ENCODE measurements at places on chromosomes 7 and 10. TPM values are rescaled to one million over a fixed set of nuclear protein-coding genes. Genes with fewer than 3 reads are reported as not detected.

GRCh38 chr7:149071641-149072437, 18.7 kb downstream of the ZNF786 start:
- DNase-seq, result no peak

GRCh38 chr10:78604286-78604685, 464.5 kb upstream of the ZMIZ1 start:
- no peak for DNase-seq

- no peak for DNase-seq
These were observed 37.6 kb downstream of the AKR1C4 start for GRCh38 chr10:5234106-5234860.

STAM gene
- 26.1 TPM for total RNA-seq

GJD4 gene
- not detected for total RNA-seq

DNA sequence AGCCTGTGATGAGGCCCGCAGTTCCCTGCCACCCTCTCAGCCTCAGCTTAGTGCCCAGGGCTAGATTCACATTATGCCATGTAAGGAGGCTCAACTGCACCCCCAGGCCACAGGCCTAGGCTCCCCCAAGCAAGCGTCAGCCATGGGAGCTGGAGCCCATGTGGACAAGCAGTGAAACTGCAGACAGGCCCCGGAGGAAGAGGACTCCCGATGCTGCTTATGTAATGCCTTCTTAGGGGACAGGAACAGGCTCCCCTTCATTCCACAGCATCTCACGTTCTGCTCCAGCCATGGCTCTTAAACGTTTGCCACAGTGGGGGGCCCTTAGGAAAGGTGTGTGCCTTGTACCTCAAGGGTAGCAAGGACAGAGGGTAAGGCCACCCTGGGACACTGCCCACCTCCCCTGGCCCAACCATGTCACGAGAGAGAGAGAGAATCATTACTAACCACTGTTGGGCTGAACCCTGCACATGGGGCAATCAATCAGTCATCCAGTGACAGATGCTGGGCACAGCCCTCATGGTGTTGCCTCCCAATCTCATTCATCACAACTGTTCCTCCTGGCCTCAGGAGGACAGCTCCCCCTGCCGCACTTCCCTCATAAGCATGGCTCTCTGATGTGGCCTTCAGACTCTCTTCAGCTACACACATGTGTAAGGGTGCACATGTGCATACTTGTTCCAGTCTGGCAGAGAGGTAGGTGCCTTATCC, 263.0 kb downstream of the GRID1 start:
- DNase-seq, result peak; percentile 43
